Right renal cortex interstitium (tissue), 3 donors: ENCODE measurements at places on chromosomes 16 and 17. TPM values are rescaled to one million over a fixed set of nuclear protein-coding genes. Genes with fewer than 3 reads are reported as not detected.
A peak's percentile ranks its signal among the peaks of the same experiment; 100 is the strongest.

PLCG2 gene
- polyA plus RNA-seq, result 40.7 TPM

DNA sequence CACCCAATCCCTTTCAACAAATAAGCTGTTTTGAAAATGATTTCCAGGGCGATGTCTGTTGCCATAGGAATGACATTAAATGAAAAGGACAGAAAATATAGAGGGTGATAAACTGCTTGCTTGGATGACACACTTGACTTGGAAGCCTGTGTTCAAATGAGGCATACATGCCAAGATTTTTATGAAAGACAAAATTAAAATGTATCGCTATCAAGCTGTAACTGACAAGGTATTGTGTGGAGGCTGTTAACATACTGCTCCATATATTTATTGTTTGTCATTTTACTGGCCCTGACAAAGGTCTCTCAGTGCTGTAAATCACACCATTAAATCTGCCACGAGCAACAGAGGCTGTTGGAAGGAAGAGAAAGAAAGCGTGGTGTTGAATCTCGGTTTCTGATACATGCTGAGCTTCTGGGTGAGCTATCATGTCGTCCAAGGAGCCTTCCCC lies 456.2 kb upstream of the SALL1 start:
- DNase-seq, result peak; percentile 65

GRCh38 chr17:6142701-6143100 lies 72.5 kb downstream of the WSCD1 start:
- no peak for DNase-seq

DNA sequence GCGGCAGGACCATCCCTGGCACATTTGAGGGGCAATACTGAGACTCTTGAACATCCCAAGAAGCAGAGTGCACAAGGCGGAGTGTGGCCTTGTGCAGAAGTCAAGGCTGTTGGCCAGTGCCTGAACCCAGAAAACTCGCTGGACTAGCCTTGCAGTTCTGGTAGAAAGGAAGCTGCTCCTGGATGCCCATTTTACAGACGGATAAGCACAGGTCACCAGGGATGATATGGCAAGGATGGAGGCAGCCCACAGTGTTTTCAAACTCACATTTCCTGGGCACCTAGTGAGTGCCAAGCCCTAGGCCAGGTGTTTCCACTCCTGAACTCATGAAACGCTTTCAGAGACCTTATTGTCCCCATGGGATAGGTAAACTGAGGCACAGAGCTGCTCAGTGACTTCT lies 1.7 kb upstream of the MAP2K3 start:
- DNase-seq, result no peak
